ENCODE measurements at places on chromosomes 16 and 17. TPM values are rescaled to one million over a fixed set of nuclear protein-coding genes. Genes with fewer than 3 reads are reported as not detected.

The CD300E gene
- total RNA-seq = not detected

The ZNF18 gene
- total RNA-seq = 5.7 TPM

The CLEC18B gene
- total RNA-seq = not detected

The CES3 gene
- total RNA-seq = 0.44 TPM

The DHRS13 gene
- 7.1 TPM for total RNA-seq

The GRAPL gene
- not detected for total RNA-seq

The LLGL2 gene
- total RNA-seq = 4.5 TPM

GRCh38 chr17:70332356-70333210, 163.3 kb downstream of the KCNJ2 start:
- no peak for DNase-seq

GRCh38 chr17:18160128-18160856, 23.3 kb upstream of the ALKBH5 start:
- DNase-seq = no peak

- DNase-seq = peak; percentile 28
These were observed 1.3 kb downstream of the TIMP2 start for GRCh38 chr17:78923660-78924453.

GRCh38 chr17:76438906-76439305, 14.0 kb downstream of the UBE2O start:
- DNase-seq = peak; percentile 78

GRCh38 chr16:49478107-49478506, 104.5 kb downstream of the C16orf78 start:
- DNase-seq = no peak

DNA sequence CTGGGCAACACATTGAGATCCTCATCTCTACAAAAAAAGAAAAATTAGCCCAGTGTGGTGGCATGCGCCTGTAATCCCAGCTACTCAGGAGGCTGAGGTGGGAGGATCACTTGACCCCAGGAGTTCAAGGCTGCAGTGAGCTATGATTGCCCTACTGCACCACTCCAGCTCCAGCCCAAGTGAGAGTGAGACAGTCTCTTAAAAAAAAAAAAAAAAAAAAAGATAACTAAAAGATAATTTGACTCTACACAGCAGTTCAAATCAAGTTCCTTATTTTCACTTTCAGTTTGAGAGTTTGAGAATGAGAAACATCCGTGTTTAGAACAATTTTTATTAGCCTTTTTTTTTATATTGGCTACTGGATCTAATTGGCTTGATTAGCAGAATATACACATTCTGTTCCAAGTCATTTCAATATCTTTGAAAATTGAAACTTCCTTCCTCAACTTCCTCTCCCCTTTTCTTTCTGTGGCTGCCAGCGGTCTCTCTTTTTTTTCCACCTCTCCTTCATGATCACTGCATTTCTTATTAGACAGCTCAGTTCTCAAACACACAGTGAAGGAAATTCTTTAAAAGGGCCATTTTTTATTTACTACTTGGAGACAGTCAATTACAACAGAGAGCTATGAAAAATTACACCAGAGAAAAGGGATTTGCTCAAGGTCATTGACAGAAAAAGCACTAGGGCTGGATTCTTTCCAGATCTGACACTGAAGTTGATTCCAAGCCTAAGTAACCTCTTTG, 4.5 kb upstream of the ACSF2 start:
- peak; percentile 31 for DNase-seq

GRCh38 chr17:9529033-9529700, 46.5 kb downstream of the STX8 start:
- DNase-seq = peak; percentile 18

DNA sequence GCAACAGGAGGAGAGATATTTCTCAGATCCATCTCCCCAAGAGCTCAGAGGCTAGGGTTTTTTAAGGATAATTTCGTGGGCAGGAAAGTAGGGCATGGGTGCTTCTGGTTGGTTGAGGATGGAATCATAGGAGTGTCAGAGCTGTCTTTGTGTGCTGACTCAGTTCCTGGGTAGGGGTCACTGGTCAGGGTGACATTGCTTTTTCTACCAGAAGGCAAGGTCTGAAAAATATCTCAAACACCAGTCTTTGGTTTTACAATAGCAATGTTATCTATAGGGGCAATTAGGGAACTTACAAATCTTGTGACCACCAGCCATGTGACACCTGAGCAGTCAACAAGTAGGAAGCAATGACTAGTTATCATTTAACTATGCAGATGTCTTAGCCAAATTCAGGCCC, 82.9 kb upstream of the DYNLRB2 start:
- DNase-seq = no peak

DNA sequence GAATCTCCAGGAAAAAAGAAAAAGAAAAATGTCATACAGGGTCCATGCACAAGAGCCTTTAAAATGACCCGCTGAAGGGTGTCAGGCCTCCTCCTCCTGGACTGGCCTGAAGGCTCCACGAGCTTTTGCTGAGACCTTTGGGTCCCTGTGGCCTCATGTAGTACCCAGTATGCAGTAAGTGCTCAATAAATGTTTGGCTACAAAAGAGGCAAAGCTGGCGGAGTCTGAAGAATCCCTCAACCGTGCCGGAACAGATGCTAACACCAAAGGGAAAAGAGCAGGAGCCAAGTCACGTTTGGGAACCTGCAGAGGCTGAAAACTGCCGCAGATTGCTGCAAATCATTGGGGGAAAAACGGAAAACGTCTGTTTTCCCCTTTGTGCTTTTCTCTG, 845 bp downstream of the STH start:
- DNase-seq = no peak

- DNase-seq = peak; percentile 86
These were observed 18.7 kb upstream of the ARHGAP17 start for GRCh38 chr16:25033852-25034251.

- DNase-seq = no peak
These were observed 5.5 kb downstream of the MFSD6L start for GRCh38 chr17:8793649-8794048.

- no peak for DNase-seq
These were observed 29.9 kb downstream of the AP1G1 start for GRCh38 chr16:71778780-71779179.

DNA sequence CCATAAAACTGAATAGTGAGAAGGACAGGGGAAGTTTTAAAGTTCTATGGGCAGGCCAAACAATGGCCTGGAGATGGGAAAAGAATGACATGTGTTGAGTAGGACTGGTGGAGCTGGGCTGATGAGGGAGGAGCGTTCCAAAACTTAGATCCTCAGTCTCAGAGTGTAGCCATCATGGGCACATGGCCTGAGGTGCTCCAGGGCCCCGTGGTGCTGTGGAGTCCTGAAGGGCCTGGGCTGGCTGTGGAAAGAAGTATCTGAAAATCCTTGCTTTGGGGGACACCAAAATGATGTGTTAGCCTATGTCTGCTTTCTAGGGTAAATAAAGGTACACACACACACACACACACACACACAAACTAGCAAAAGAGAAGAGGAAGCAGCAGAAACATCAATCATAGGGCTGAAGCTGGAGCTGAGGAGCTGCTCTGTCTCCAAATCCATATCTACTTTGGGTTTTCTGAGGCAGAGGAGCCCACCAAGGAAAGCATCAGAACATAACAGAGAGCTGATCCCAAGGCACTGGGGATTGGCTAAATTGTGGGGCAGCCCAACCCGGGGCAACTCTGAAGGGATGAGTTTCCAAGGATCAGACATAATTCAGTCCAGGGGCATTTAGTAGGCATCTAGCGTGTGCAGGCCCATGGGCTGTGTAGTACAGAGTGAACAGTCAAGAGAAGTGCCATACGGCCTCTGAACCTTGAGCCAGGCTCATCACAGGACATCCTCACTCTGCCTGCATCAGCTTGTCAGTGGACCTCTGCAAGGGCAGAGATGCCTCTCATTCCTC, 85.2 kb downstream of the C16orf78 start:
- no peak for DNase-seq

- no peak for DNase-seq
These were observed 3.1 kb upstream of the LHX1 start for GRCh38 chr17:36934144-36934691.

GRCh38 chr17:40821536-40821935, 878 bp downstream of the KRT10 start:
- DNase-seq = no peak

DNA sequence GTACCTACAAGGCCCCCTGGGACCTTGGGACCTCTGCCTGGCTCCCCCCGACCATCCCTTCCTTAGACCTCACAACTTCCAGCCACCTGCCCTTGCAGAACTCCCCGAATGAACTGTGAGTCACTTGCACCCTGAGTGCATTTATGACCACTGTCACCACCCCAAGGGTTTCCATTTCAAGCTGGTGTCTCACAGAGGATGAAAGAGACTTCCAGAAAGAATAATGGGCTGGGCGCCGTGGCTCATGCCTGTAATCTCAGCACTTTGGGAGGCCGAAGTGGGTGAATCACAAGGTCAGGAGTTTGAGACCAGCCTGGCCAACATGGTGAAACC, 124.5 kb upstream of the CIBAR2 start:
- DNase-seq = peak; percentile 81

- no peak for DNase-seq
These were observed 8.6 kb downstream of the LRRC59 start for GRCh38 chr17:50388728-50389127.

DNA sequence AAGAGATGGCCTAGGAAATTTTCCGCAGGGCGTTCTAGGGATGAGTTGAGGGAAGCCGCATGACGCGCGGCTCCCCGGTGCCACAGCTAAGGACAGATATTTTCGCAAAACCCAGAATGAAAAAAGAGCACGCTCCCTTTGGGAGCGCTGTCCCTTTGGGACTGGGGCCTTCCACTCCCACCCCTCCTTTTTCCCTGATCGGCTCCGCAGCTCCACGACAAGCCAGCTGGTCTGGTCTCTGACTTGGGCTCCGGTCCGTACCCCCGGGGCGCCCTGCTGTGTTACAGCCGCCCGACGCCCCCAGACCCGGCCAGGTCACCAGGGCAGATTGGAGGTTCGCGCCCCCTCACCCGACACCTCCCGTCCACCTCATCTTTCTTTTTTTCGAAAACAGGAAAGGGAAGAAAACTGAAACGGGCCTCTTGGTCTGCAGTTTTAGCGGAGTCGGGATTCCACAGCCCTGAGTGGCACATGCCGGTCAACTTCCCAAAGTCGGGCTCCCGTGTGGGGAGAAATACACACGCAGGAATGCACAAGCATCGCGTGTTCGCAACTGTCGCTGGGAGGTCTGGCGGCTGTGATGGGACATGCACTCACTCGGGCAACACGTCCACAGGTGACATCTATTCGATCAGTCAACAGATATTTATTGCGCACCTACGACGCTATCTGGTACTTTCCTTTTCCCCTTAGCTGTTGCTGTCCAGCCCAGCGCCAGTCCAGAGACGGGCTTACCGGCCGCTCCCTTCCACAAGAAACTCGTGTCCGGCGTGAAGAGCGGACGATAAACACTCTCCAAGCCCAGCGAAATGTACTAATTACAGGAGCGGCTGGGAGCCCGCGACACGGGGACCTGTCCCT, 3.9 kb upstream of the SOX9 start:
- no peak for DNase-seq

DNA sequence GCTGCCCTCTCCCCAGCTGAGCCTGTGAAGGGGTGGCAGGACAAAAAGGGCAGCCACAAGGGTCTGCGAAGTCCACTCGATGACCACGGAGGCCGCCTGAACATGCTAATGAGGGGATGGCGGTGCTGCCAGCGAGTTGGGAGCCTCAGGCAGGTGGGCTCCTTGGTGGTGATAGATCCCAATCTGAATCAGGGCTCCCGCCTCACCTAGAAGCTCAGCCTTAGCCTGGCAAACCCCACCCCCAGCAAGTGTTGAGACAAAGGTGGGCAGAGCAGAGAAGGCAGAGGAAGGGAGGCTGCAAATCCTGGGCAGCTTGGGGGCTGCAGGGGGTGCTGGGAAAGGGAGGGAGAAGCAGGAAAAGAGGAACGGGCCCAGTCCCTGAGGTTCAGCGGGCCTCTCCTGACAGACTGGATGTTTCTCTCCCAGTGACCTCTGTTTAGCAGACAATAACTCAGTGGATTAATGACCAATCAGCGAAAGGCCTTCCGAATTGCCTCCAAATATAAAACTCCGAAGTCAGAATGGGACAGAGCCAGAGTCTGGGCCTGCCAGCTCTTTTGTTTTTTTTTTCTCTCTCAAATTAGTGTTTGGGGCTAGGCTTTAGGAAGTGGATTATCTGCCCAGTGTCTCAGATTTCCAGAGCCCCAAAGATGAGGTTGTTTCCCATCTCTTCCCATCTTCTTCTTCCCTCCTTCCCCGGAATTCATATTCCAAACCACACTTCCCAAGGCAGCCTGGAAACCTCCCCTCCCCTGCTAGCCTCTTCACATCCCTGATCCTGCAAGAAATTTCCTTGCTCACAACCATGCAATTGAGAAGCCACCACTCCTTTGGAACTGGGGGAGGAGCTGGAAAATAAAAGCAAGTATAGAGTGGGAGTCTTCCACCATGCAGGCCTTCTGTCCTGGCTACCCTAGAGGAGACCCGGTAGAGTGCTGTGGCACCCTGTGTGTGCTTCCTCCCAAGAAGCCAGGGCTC, 15.2 kb upstream of the HOXB2 start:
- DNase-seq = no peak

DNA sequence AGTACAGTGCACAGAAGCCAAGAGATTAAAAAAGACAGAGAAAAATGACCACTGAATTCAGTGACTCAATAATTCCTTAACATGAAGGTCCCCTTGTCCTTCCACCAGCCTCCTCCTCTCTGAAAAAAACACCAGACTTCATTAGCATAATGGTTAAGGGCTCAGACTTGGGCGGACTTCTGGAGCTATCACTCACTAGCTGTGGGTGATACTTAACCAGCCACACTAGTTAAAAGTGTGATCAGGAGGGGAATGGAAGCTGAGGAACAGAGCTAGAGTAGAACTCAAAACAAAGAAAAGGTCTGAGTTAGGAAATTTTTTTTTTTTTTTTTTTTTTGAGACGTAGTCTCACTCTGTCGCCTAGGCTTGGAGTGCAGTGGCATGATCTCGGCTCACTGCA, 23.2 kb downstream of the ZNF652 start:
- peak; percentile 82 for DNase-seq

DNA sequence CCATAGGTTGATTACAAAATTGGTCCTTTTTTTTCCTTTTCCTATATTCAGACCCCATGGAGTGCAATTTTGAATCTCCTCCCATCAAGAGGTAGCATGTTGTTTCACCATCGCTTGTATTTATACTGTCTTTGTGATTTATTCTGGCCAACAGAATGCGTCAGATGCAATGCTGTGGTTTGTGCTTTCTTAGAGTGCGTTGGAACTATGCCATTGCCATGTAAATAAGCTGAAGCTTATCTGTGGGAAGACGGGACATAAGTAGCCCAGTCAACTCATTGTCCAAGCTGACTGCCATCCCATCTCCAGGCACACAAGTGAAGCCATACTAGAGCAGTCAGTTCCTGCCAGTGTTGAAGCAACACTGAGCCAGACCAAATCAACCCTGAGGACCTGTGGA, 1339.3 kb upstream of the GOT2 start:
- DNase-seq = peak; percentile 83
